ENCODE measurements at places on chromosomes 1 and 21.

GRCh38 chr1:17148950-17149608 is 29.8 kb upstream of the PADI2 start:
- no peak for DNase-seq

DNA sequence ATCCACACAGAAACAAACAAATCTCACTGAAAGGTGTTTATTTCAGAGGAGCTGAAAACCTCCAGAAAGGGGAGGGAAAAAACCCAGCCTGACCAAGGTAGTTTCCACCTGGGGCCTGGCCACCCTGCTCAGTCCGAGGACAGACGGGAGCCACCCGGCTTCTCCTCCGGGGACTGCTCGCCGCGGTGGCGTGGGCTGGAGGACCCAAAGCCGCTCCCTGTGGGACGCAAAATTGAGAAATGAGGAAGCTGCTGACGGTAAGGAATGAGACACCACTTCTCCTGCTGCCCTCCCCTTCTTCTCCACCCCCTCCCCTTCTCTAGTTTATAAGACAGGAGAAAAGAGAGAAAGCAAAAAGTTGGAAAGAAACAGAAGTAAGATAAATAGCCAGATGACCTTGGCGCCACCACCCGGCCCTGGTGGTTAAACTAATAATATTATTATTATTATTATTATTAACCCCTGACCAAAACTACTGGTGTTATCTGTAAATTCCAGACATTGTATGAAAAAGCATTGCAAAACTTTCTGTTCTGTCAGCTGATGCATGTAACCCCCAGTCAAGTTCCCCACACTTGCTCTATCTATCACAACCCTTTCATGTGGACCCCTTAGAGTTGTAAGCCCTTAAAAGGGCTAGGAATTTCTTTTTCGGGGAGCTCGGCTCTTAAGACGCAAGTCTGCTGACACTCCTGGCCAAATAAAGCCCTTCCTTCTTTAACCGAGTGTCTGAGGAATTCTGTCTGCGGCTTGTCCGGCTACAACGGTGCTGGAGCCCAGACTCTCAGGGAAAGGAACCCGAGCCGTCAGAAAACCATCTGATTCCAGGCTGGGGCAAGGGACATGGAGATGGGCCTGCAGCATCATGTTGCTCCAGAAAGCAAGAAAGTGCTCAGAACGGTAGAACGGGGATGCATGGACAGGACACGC is 12.5 kb downstream of the ITGB2 start:
- peak; percentile 74 for DNase-seq

- DNase-seq = no peak
Measured at GRCh38 chr1:8219530-8219929, 98.4 kb upstream of the SLC45A1 start.

DNA sequence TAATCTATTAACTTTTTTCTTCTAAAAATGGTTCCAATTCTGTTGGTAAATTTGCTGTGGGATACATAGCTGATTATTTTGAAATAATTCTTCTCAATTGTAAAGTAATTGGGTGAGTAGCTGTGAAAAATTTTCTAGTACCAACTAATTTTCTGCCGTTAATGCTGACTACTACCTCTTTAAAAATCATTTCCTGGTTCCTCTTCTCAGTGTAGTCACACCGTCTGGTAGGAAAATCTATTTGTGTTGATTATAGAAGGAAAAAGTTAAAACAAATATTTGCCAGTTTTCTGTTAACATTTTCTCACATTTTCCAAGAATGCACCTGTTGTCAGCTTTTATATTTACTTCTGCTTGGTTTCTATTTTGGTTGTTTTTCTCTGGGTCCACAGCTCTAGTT is 82.0 kb downstream of the MAP3K21 start:
- no peak for DNase-seq

DNA sequence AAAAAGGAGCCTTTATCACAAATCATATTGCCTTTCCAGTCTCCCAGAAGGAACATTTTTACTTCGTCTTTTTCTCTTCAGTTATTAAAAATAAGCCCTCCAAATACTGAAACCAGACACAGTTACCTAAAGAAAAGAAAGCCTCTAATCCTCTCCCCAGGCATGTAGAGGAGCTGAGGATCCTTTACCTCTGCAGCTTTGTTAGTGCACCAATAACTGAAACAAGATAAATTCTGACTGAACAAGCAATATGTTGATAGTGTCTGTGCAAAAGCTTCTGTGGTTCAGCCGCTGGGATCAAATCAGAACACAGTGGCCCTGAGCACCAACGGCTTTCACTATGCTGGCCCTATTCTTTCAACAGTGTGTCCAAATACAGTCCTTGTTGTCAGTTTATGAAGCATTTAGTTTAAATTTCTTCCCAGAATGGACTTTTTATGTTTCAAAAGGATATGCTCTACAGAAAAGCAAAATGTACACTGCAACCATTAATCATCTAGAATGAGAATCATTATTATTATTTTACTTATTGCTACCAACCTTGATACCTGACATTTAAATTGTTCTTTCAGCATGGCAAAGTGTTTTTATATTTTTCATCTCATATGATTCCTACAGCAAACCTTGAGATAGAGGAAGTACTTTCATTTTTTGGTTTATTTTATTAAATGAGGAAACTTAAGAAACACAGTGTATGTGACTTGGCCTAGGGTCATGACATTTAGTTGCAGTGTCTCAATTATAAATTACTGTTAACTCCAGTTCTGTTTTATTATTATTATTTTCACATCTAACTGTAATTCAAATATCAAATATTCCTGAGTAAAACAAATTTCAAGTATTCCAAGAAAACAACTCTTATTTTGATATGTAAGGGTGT is 217.9 kb downstream of the NEGR1 start:
- DNase-seq = no peak

DNA sequence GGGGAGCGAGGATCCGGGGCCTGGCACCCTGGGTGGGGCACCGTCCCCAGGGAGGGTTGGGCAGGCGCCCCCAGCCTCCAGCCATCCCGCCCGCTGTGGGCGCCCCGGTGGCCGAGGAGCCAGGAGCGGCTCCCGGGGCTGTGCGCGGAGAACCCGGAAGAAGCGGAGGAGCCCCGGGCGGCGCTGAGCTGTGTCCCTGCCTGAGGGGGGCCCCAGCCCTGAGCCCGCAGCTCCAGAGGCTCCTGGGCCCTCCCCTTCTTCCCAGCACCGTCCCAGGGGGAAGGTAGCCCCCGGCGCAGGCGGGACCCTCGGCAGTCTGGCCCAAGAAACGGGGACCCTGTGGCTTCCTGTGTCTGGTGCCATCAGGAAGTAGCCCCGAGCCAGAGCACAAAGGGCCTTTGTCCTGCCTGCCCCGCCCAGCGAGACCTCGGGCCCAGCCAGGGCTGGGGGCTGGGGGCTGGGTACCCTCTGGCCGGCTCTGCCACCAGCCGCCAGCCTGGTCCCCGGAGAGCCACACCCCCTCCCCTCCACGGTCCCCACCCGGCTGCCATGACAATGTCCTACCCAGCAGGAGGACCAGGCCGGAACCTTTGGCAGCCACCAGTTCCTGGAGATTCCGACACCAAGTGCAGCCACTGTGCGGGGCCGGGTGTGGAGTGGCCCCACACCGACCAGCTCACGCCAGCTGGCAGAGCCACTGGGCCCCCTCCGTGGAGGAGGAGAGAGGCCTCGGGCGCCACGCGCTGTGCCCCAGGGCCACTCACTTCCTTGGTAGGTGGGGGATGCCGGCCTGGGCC is 15.6 kb upstream of the TTLL10 start:
- DNase-seq = peak; percentile 52

- peak; percentile 100 for DNase-seq
Measured at GRCh38 chr1:244451951-244452795, 464 bp upstream of the ADSS2 start.

DNA sequence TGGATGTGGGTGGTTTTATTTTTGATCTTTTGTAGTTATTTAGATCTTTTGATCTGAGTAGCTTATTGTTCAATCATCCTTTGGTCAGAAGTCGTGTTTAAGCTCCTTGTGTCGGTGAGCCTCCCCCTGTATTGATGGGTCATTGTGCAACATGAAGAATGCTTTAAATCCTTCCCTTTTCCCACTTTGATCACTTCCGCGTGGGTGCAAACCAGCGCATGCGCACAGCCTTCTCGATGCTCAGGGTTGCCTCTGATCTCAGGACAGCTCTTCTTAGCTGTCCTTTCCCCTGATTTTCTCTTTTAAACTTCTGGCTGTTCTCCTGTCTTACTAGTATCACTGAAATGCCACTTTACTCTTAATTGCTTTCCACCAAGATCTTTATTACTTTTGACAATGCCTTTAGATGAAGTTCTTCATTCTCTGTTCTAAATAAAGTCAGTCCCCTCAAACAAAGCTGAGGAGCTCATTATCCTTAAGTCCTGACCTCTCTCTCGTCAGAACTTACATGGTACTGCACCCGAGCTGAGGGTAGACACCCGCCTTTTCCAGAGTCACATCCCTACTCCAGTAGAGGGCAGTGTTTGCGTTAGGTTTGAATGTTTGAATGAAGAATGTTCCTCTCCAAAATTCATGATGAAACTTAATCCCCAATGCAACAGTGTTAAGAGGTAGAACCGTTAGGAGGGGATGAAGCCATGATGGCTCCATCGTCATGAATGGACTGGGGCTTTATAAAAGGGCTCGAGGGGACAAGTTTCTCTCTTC is 547.9 kb upstream of the TMPRSS15 start:
- peak; percentile 26 for DNase-seq

- no peak for DNase-seq
Measured at GRCh38 chr1:24381256-24381655, 32.3 kb downstream of the STPG1 start.

- no peak for DNase-seq
Measured at GRCh38 chr1:84073266-84073665, 70.8 kb upstream of the PRKACB start.

GRCh38 chr1:20668581-20668980 is 7.4 kb upstream of the DDOST start:
- DNase-seq = no peak

DNA sequence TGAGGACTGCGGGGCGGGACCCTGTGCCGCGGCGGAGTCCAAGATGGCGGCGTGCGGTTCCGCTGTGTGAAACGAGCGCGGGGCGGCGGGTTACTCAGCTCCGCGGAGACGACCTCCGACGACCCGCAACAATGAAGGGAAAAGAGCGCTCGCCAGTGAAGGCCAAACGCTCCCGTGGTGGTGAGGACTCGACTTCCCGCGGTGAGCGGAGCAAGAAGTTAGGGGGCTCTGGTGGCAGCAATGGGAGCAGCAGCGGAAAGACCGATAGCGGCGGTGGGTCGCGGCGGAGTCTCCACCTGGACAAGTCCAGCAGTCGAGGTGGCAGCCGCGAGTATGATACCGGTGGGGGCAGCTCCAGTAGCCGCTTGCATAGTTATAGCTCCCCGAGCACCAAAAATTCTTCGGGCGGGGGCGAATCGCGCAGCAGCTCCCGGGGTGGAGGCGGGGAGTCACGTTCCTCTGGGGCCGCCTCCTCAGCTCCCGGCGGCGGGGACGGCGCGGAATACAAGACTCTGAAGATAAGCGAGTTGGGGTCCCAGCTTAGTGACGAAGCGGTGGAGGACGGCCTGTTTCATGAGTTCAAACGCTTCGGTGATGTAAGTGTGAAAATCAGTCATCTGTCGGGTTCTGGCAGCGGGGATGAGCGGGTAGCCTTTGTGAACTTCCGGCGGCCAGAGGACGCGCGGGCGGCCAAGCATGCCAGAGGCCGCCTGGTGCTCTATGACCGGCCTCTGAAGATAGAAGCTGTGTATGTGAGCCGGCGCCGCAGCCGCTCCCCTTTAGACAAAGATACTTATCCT is 430 bp downstream of the RBM15 start:
- peak; percentile 56 for DNase-seq

GRCh38 chr21:17795146-17796036 is 23.8 kb downstream of the C21orf91 start:
- DNase-seq = peak; percentile 33

DNA sequence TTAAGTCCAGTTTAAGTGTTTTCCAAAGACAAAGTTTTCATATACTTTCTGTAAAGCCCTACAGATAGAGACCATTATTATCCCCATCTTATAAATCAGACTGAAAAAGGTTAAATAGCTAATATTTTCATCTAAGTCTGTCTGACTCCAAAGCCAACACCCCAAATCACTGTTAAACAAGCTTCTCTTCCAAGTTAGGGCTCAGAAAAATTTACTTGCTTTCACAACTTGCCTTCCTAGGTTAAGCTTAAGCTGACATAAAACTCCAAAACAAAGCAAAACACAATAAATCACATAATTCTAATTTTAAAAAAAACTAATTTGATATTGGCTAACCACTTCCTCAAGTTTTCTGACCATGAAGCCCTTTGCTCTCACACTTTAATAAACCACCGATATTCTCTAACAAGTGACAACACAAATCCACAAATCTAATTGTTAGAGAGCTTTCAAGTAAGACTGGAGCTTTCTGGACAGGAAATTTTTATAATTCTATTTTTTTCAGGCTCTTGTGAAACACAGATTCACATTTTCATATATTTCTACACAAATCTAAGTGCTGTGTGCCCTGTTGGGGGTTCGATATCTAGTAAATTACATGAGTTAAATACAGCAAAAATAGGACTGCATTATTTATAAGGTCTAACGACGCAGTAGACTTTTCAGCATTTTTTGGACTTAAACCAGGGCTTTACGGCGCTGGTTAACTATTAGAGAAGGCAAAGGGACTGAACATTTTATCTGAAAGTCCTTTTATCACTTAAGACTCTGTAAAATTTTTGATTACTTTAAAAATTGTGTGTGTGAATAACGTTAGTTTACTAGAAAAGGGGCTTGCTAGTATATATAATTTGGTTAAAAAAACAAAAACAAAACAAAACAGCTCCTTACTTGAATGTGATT is 2.1 kb downstream of the GNG12 start:
- peak; percentile 14 for DNase-seq

GRCh38 chr1:234827181-234827580 is 217.2 kb upstream of the IRF2BP2 start:
- no peak for DNase-seq

GRCh38 chr1:91575909-91576519 is 75.4 kb downstream of the CDC7 start:
- peak; percentile 61 for DNase-seq

DNA sequence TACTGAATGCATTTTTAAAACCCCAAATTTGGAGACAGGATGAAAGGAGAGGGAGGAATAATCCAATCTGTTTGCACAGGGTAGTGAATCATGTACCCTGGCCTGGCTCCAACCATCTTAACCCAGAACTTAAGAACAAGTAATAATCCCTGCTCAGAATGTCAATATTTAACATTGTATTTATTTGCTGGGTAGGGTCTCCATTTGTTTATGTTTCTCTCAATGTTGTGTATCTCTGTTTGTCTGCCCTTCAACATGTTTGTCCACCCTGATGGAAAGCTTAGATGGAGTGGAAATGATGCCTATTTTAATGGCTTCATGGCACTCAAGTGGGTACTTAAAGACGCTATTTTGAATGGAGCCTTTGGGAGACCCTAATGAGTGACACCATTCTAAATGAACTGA is 54.4 kb upstream of the CDC42BPA start:
- no peak for DNase-seq

- no peak for DNase-seq
Measured at GRCh38 chr21:29166853-29167252, 36.4 kb downstream of the MAP3K7CL start.

- no peak for DNase-seq
Measured at GRCh38 chr1:5221451-5221850, 567.0 kb downstream of the AJAP1 start.

- DNase-seq = no peak
Measured at GRCh38 chr1:240004086-240004749, 87.5 kb upstream of the FMN2 start.
